Endothelial cell of umbilical vein (primary cell): ENCODE measurements at places on chromosomes 2 and 18. TPM values are rescaled to one million over a fixed set of nuclear protein-coding genes. Genes with fewer than 3 reads are reported as not detected.

DNA sequence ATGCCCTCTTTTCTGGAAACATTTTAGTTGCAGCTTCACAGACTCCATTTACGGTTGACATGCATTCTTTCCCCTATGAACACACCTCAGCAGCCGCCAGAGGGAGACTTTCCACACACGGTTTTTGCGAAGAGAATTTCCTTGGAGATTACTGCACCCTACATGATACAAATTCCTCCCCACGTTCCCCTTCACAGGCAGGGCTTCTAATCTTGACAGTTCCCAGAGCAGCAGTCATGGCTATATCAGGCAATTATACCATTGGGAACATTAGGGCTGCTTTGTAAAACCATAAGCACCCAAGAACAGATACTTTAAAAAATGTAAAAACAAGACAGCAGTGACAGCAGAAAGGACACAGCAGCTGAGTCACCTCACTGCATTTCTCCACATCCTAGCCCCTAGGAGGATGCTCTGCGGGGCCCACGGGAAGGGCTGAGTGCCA lies 253.8 kb downstream of the TGIF1 start:
- no peaks in the 10 kb centered on the region for H3K36me3 ChIP-seq
- no peak overlapping the region for H3K4me3 ChIP-seq
- peaks cover 2% of the 10 kb centered on the region for H3K4me1 ChIP-seq
- no peaks in the 10 kb centered on the region for H3K27me3 ChIP-seq
- H3K27ac ChIP-seq: no peak overlapping the region

GRCh38 chr2:106869512-106870275 lies 16.3 kb downstream of the ST6GAL2 start:
- H3K27me3 ChIP-seq: no peaks in the 10 kb centered on the region
- no peaks in the 10 kb centered on the region for H3K4me1 ChIP-seq
- DNase-seq: no peak
- H3K4me3 ChIP-seq: no peak overlapping the region
- no peaks in the 10 kb centered on the region for H3K36me3 ChIP-seq

- H3K4me3 ChIP-seq: no peak overlapping the region
- no peaks in the 10 kb centered on the region for H3K4me1 ChIP-seq
- H3K27ac ChIP-seq: no peak overlapping the region
- H3K27me3 ChIP-seq: no peaks in the 10 kb centered on the region
- H3K36me3 ChIP-seq: no peaks in the 10 kb centered on the region
Measured at GRCh38 chr2:175450029-175450760, 268.7 kb upstream of the ATP5MC3 start.

GRCh38 chr2:27027211-27027651 lies 5.5 kb upstream of the TMEM214 start:
- no peak for DNase-seq
- no peak overlapping the region for H3K27ac ChIP-seq
- H3K4me1 ChIP-seq: peaks cover 4% of the 10 kb centered on the region
- H3K27me3 ChIP-seq: no peaks in the 10 kb centered on the region
- H3K36me3 ChIP-seq: peaks cover 10% of the 10 kb centered on the region
- H3K4me3 ChIP-seq: no peak overlapping the region

DNA sequence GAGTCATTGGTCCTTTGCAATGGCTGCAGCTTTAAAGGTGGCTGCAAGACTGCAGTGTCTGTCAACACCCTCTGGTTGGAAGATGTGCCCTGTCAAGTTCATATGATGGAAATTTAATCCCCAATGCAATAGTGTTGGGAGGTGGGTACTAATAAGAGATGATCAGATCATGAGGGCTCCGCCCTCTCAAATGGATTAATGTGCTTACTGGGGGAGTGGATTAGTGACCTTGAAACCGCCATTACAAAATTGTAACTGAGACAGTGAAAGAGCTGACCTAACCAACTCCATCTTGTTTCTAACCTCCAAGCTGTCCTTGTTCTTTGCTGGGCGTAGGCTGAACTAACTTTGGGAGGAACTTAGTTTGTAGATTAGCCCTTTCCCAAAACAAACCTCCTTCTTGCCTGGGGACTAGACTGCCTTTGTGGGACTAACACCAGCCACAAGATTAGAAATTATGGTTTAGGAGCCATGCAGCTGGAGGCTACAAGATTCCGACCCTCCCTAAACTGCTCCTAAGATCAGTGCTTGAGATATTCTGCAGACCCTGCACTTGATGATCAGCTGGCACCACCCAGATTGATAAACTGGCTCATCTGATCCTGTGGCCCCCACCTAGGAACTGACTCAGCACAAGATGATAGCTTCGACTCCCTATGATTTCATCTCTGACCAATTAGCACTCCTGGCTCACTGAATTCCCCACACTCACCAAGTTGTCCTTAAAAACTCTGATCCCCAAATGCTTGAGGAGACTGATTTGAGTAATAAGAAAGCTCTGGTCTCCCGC lies 13.7 kb downstream of the MYCN start:
- no peaks in the 10 kb centered on the region for H3K36me3 ChIP-seq
- H3K4me3 ChIP-seq: no peak overlapping the region
- H3K27ac ChIP-seq: no peak overlapping the region
- no peak for DNase-seq

DNA sequence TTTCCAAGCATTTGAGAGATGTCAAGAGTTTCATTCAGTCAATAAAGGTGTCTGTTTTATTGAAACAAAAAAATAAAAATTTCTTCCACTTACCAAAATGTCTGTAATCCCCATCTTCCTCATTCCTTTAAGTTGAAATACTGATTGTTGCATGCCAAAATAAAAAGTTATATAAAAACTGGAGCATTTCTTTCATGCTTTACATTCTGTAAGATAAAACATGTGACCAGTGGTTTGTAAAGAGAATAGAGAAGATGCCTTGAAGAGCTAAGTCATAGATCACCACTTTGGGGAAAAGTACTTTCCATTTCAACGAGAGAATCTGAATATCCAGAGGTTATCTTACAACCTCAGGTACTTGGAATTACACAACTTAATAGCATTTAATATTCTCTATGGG lies 35.9 kb upstream of the MYO1B start:
- no peak overlapping the region for H3K27ac ChIP-seq
- H3K36me3 ChIP-seq: no peaks in the 10 kb centered on the region
- no peak overlapping the region for H3K4me3 ChIP-seq
- DNase-seq: no peak

DNA sequence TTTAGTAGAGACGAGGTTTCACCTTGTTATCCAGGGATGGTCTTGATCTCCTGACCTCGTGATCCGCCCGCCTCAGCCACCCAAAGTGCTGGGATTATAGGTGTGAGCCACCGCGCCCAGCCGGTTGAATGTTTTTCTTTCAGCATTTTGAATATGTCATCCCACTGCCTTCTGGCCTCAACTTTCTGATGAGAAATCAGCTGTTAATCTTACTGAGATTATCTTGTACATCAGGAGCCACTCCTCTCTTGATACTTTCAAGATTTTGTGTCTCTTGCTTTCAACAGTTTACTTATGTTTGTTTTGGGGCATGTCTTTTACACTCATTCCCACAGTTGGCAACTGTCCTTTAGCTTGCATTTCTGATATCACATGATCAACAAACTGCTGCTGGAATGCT lies 46.3 kb downstream of the CCDC150 start:
- no peak overlapping the region for H3K27ac ChIP-seq
- H3K27me3 ChIP-seq: no peaks in the 10 kb centered on the region
- H3K4me1 ChIP-seq: no peaks in the 10 kb centered on the region
- DNase-seq: no peak

DNA sequence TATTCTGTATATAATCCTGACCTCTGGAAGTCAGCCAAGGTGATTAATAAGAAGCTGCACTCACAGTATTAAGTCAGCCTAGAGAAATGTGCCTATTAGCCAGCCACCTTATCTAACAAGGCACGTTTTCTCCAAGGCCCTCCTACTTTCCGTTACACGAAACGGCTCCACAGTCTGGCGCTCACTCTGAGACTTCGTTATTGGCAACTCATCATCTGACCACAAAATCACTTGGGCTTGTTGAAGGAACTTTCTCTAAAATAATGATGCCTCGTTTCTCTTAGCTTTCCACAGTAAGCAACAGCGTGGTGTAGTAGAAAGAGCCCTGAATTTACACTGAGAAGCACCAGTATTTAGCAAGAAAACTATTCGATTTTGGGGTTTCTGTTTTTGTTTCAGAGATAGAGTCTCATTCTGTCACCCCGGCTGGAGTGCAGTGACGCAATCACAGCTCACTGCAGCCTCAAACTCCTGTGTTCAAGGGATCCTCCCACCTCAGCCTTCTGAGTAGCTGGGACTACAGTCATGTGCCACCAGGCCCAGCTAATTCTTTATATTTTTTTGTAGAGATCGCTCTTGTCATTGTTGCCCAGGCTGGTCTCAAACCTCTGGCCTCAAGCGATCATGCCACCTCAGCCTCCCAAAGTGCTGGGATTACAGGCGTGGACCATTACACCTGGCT lies 53.6 kb upstream of the SLC14A1 start:
- no peaks in the 10 kb centered on the region for H3K27me3 ChIP-seq
- H3K27ac ChIP-seq: no peak overlapping the region
- H3K36me3 ChIP-seq: no peaks in the 10 kb centered on the region
- DNase-seq: peak; percentile 11

GRCh38 chr2:199569336-199569735 lies 111.6 kb upstream of the SATB2 start:
- no peak overlapping the region for H3K27ac ChIP-seq
- H3K4me1 ChIP-seq: no peaks in the 10 kb centered on the region
- H3K36me3 ChIP-seq: no peaks in the 10 kb centered on the region
- no peaks in the 10 kb centered on the region for H3K27me3 ChIP-seq

DNA sequence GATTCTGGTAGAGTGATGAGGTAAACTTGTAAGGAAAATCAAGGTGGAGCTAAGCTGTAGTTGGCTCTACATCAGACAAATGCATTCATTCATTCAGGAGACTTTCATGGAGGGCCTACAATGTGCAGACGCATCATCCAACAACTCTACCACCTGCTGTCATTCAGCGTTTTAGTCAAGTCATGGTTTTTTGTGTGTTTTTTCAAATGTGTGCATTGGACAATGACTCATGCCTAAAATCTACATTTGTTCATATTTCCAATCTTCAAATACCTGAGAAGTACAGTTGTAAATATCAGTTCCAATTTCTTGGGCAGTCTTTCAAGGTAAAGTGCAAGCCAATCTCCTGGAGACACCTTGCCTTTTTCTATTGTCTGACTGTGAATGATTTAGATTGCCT lies 108.0 kb upstream of the LGALSL start:
- no peaks in the 10 kb centered on the region for H3K4me1 ChIP-seq
- no peak overlapping the region for H3K4me3 ChIP-seq
- no peaks in the 10 kb centered on the region for H3K36me3 ChIP-seq
- H3K27ac ChIP-seq: no peak overlapping the region

DNA sequence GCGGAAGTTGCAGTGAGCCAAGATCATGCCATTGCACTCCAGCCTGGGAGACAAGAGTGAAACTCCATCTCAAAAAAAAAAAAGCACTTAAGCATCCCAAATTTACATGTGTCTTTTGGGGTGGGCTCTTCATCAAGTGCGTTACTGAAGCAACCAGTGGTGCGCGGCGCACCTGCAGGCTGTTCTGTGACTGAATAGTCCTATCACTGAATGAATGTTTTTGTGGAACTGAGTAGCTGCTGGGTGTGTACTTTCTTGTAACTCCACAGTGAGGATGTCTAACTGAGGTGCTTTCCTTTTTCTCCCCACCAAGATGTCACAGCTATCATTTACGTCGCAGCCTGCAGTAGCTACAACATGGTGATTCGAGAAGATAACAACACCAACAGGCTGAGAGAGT lies 17.0 kb downstream of the CHMP1B start:
- no peaks in the 10 kb centered on the region for H3K36me3 ChIP-seq
- DNase-seq: no peak
- H3K4me1 ChIP-seq: no peaks in the 10 kb centered on the region
- H3K27me3 ChIP-seq: no peaks in the 10 kb centered on the region
- no peak overlapping the region for H3K27ac ChIP-seq

- no peak overlapping the region for H3K4me3 ChIP-seq
- H3K27me3 ChIP-seq: peaks cover 5% of the 10 kb centered on the region
- H3K4me1 ChIP-seq: no peaks in the 10 kb centered on the region
- DNase-seq: no peak
Measured at GRCh38 chr2:42385225-42385624, 24.2 kb upstream of the COX7A2L start.

- no peaks in the 10 kb centered on the region for H3K36me3 ChIP-seq
- no peak overlapping the region for H3K4me3 ChIP-seq
- no peak for DNase-seq
- H3K27ac ChIP-seq: no peak overlapping the region
- peaks cover 6% of the 10 kb centered on the region for H3K27me3 ChIP-seq
- peaks cover 3% of the 10 kb centered on the region for H3K4me1 ChIP-seq
Measured at GRCh38 chr2:231390667-231391066, 4.8 kb upstream of the B3GNT7 start.

DNA sequence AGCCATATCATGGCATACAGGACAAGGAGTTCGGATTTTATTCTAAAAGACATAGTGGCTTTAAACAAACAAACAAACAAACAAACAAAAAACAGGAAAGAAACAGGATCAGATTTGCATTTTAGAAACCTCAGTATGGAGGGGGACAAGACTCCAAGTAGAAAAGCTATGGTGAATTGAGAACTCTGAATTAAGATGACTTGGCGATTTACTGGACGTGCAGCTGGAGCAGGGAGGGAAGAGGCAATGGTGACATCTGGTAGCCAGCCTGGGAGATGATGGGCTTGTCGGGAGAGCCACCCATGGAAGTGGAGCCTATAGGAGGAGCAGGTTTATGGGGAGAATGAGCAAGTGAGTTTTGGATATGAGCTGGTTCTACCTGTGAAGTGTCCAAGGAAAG lies 13.2 kb downstream of the CPLX4 start:
- H3K27me3 ChIP-seq: peaks cover 6% of the 10 kb centered on the region
- no peak overlapping the region for H3K4me3 ChIP-seq
- H3K27ac ChIP-seq: no peak overlapping the region
- H3K4me1 ChIP-seq: peaks cover 6% of the 10 kb centered on the region
- no peaks in the 10 kb centered on the region for H3K36me3 ChIP-seq
- DNase-seq: no peak

- no peaks in the 10 kb centered on the region for H3K27me3 ChIP-seq
- H3K4me3 ChIP-seq: no peak overlapping the region
- peak; percentile 83 for DNase-seq
- no peak overlapping the region for H3K27ac ChIP-seq
- no peaks in the 10 kb centered on the region for H3K4me1 ChIP-seq
Measured at GRCh38 chr2:36618381-36618780, 20.4 kb upstream of the FEZ2 start.

- H3K27me3 ChIP-seq: no peaks in the 10 kb centered on the region
- H3K36me3 ChIP-seq: no peaks in the 10 kb centered on the region
- peak; percentile 4 for DNase-seq
- no peaks in the 10 kb centered on the region for H3K4me1 ChIP-seq
- no peak overlapping the region for H3K27ac ChIP-seq
- no peak overlapping the region for H3K4me3 ChIP-seq
Measured at GRCh38 chr18:11392292-11392691, 217.1 kb upstream of the SLC35G4 start.

CRACDL gene
- polyA plus RNA-seq: 0.92 and 1.6 TPM in 2 replicates

MC2R gene
- polyA plus RNA-seq: not detected in 2 replicates

INPP4A gene
- 11.8 and 14.9 TPM in 2 replicates for polyA plus RNA-seq

SCYGR6 gene
- polyA plus RNA-seq: not detected in 2 replicates

VWA3B gene
- polyA plus RNA-seq: not detected in 2 replicates

STK36 gene
- polyA plus RNA-seq: 65.2 and 67.4 TPM in 2 replicates

APOB gene
- polyA plus RNA-seq: 0.06 and 0.07 TPM in 2 replicates

DSC2 gene
- under 0.01 TPM in 1 of 2 replicates, not detected in the other for polyA plus RNA-seq

UGT1A9 gene
- polyA plus RNA-seq: not detected in 2 replicates

FAM110C gene
- not detected in 2 replicates for polyA plus RNA-seq

EFR3B gene
- polyA plus RNA-seq: 0.15 and 0.21 TPM in 2 replicates

MGAT4A gene
- polyA plus RNA-seq: 8.2 and 9.2 TPM in 2 replicates
